ENCODE measurements at places on chromosomes 4 and X. TPM values are rescaled to one million over a fixed set of nuclear protein-coding genes. Genes with fewer than 3 reads are reported as not detected.

CAMK2D gene
- 18.7 TPM for polyA plus RNA-seq

TCP11X2 gene
- polyA plus RNA-seq: not detected

IBSP gene
- not detected for polyA plus RNA-seq

SRPX gene
- polyA plus RNA-seq: 39.8 TPM

HERC5 gene
- 7.0 TPM for polyA plus RNA-seq

NPNT gene
- polyA plus RNA-seq: 47.1 TPM

PGAM4 gene
- not detected for polyA plus RNA-seq

SLC10A6 gene
- not detected for polyA plus RNA-seq

KLKB1 gene
- polyA plus RNA-seq: not detected

SERTM2 gene
- not detected for polyA plus RNA-seq

P2RY8 gene
- 1.0 TPM for polyA plus RNA-seq

COL4A6 gene
- polyA plus RNA-seq: 0.87 TPM

BBS12 gene
- 2.8 TPM for polyA plus RNA-seq

Data from aorta (tissue), 5 donors.